ENCODE measurements at places on chromosomes 12 and 14.

GRCh38 chr14:20998674-20999366, at the start of gene SLC39A2:
Gene SLC39A2 (plus strand): TSS chr14:20999293. CDS start chr14:20999447, 154 bp downstream.
- DNase-seq: peak; percentile 92

- no peak for DNase-seq
Observed at GRCh38 chr14:105861985-105862465, 335.6 kb downstream of the TMEM121 start.

DNA sequence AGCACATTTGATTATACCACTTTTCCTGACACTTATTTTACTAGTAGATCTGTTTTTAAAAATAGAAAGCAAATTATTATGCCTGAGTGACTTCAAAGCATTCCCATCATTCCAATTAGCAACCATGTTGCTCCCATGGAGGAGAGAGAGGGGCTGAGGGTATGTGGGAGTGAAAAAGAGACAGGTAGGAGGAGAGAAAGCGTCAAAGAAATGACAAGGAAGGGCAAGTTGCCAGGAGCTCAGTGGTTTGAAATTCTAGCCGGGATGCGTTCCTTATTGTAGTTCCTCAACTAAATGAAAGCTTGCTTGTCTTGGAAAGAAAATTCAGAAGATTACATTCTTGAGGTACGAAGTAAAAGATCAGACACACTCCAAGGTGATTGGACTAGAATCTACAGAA, 92.4 kb upstream of the PKP2 start:
- DNase-seq: peak; percentile 17

DNA sequence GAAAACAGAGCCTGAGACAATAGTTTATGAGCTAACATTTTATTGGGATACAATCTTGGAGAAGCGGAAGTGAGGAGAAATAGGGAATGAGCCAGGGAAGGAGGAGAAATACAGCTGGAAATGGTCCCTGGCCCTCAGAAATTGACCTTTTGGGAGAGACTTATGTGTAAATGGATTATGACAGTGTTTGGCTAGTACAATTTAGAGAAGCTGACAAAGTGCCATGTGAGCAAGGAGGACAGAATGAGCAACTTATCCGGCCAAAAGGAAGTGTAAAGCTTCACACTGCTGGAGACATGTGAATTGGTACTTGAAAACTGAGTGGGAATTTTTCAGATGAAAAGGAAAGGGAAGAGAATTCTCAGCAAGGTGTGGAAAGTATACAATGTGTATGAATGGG, 2.9 kb downstream of the GLIPR1 start:
- no peak for DNase-seq

DNA sequence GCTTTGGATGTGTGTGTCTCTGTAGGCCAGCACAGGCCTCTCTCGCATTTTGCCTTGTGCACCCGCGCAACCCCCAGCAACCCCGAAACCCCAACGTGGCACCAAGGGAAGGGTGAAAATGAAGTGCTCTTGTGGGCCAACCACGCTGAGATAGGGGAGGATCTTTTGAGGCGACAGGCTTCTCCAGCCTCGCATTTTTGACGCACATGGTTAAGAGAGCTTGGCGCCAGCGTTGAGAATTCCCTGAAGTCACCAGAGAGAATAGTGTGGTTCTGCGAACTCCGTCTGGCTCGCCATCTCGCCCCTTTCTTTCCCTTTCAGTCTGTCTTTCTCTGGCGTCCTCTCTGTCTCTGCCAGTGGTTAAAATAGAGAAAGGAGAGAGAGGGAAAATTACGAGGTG, 1.9 kb upstream of the TBX3 start:
- DNase-seq: no peak

DNA sequence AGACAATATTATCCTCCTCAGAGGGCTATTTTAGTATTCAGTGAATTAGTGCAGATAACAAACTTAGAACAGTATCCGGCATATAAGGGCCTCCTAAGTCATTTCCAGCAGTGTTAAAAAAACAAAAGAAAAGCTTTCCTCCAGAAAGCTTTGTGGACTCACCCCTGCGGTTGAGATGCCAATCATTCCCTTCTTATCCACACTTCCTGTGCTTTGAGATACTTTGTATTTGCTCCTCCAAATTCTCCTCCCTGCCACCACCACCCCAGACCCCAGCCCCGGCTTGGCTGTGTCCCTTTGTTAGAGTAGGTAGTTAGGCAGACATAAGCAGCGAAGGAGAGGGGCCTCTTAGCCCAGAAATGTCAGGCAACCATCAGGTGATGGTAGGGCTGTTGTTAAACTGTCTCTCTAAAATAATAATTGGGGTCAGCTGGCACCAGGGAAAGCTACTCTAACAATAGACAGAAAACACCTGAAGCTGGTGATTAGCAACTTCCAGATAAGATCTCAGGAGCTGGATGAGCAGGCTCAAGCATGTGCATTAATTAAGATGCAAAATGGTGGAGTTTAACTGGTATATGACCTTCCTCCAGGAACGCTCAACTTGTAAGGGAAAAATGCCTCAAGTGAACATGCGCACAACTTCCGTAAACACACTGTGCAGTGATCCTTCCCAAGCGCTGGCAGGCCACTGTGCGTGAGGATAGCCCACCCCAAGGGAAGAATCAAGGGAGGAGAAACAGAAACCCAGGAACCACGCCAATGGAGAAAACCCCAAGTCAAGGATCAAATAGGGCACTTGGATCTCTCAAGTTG, 152.1 kb upstream of the EEA1 start:
- peak; percentile 80 for DNase-seq

- no peak for DNase-seq
Observed at GRCh38 chr12:107335802-107336570, 242.6 kb upstream of the CRY1 start.

- peak; percentile 58 for DNase-seq
Observed at GRCh38 chr14:88463318-88463717, 77.9 kb downstream of the SPATA7 start.

GRCh38 chr14:54928216-54928615, 25.6 kb upstream of the GCH1 start:
- DNase-seq: no peak

GRCh38 chr12:55974308-55974730, 441 bp downstream of the RAB5B start:
- DNase-seq: peak; percentile 62

GRCh38 chr12:115891556-115892164, 385.8 kb downstream of the MED13L start:
- no peak for DNase-seq

- DNase-seq: no peak
Observed at GRCh38 chr12:94969424-94969823, 34.1 kb downstream of the NDUFA12 start.

DNA sequence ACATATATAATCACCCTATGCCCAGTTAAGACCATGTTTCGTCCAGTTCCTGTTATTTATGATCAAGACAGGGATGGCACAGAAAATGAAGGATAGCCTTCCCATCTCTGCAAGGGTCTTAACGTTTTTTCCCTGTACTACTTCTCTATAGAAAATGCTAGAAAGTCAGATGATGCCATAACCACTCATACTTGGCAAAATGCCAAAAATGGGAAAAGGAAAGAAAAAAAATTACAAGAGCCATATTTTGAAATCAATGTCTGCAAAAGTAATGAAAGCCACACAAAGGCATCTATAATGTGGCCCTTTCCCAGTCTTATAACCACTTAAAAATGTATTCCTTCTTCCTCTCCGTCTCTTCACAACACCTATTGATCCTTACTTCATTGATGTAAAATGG, 1.8 kb upstream of the MYL6B start:
- peak; percentile 73 for DNase-seq
